ENCODE measurements at places on chromosomes 11 and 22.
A peak's percentile ranks its signal among the peaks of the same experiment; 100 is the strongest.

DNA sequence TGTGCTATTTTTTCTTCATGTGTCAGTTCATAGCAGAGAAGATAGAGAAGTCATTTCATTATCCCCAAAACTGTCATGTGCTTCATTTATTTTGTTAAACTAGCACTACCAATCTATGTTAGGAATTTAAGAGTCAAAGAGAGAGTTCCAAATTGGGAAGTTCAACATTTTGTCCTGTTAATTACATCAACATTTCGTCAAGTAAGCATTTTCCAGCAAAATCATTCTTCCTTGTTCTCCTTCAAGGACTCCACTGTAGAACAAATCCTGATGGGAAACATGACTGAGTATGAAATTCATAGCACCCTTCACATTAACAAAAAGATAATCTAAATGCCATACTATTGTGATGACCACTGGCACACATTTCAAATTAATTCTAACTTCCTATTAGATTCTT lies 59.1 kb downstream of the PACSIN2 start:
- no peak for DNase-seq
- H3K4me1 ChIP-seq: peaks cover 33% of the 10 kb centered on the region
- no peak overlapping the region for H3K4me3 ChIP-seq
- no peaks in the 10 kb centered on the region for H3K27me3 ChIP-seq

- no peaks in the 10 kb centered on the region for H3K27me3 ChIP-seq
- H3K27ac ChIP-seq: no peak overlapping the region
- no peak overlapping the region for H3K4me3 ChIP-seq
- no peak for DNase-seq
- H3K36me3 ChIP-seq: peaks cover 29% of the 10 kb centered on the region
These were observed 15.8 kb upstream of the MOB2 start for GRCh38 chr11:1502168-1502953.

DNA sequence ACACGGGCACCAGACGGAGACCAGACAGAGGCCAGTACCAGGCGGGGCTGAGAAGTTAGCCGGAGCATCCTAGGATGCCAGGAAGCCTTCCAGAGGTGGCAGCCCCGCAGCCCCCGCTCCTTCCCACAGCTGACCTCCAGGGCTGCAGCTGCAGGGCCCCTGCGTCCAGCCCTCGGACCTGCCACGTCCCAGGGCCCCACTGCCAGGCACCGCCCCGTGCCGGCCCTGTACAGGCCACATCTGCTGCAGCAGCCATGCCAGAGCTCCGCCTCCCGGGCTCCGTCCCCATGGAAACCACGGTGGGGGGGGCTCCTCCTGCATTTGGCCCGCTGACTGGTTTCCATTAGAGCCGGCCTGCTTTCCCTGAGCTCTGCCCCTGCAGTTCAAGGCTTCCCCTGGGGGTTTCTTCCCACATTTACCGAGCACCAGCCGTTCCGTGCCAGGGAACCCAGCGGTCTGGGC lies 62.5 kb upstream of the PPARA start:
- H3K36me3 ChIP-seq: peaks cover 2% of the 10 kb centered on the region
- no peak for DNase-seq
- H3K4me3 ChIP-seq: no peak overlapping the region
- no peaks in the 10 kb centered on the region for H3K27me3 ChIP-seq
- peaks cover 13% of the 10 kb centered on the region for H3K4me1 ChIP-seq
- no peak overlapping the region for H3K27ac ChIP-seq

- peak overlapping the region; percentile 54 for H3K4me3 ChIP-seq
- no peak for DNase-seq
- peak overlapping the region; percentile 19 for H3K27ac ChIP-seq
- peaks cover 3% of the 10 kb centered on the region for H3K36me3 ChIP-seq
- H3K4me1 ChIP-seq: peaks cover 58% of the 10 kb centered on the region
These were observed 24.6 kb upstream of the PRR5 start for GRCh38 chr22:44677353-44677840.

DNA sequence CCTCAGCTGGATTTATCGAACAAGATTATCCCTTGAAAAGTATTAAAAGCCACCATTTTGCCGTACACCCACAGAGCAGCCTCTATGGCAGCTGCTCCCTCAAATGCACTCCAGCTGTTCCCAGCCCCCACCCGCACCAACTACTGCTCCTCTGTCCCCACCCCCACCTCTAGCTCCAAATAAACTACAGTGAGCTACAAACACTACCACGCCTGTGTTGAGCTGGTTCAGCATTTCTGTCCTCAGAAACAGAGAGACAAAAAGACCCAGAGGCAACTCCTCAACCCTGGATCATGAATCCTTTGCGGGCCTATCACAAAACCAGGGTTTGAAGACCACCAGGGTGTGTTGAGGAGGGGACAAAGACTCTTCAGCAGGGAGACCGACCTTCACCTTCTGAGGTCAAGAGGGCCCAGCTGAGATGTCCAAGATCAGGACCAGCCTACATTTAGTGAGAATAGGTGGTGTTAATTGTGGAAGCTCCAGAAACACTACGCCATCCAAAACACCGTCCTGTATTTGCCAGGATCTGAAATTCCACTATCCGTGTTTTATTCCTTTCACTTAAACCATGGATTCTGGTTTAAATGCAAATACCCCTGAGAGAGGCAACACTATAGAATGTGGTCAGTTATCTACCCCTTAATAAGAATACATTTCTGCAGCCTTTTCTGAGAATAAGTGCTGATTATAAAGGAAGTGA lies 195.9 kb downstream of the DSCAML1 start:
- no peak overlapping the region for H3K27ac ChIP-seq
- no peaks in the 10 kb centered on the region for H3K36me3 ChIP-seq
- no peak for DNase-seq
- no peak overlapping the region for H3K4me3 ChIP-seq

- H3K27me3 ChIP-seq: no peaks in the 10 kb centered on the region
- no peak overlapping the region for H3K4me3 ChIP-seq
- no peaks in the 10 kb centered on the region for H3K36me3 ChIP-seq
- DNase-seq: no peak
- H3K27ac ChIP-seq: no peak overlapping the region
These were observed 14.3 kb upstream of the ANKK1 start for GRCh38 chr11:113373306-113373705.

GRCh38 chr22:48528221-48528915 lies 1299.3 kb downstream of the BRD1 start:
- no peak overlapping the region for H3K4me3 ChIP-seq
- DNase-seq: no peak
- no peaks in the 10 kb centered on the region for H3K36me3 ChIP-seq
- H3K4me1 ChIP-seq: no peaks in the 10 kb centered on the region
- no peaks in the 10 kb centered on the region for H3K27me3 ChIP-seq

- no peak overlapping the region for H3K27ac ChIP-seq
- no peak overlapping the region for H3K4me3 ChIP-seq
- DNase-seq: no peak
These were observed 42.8 kb upstream of the TCF20 start for GRCh38 chr22:42313204-42313603.

GRCh38 chr11:2844996-2845395 lies 40.6 kb downstream of the CDKN1C start:
- H3K27me3 ChIP-seq: no peaks in the 10 kb centered on the region
- no peaks in the 10 kb centered on the region for H3K36me3 ChIP-seq
- no peak for DNase-seq

DNA sequence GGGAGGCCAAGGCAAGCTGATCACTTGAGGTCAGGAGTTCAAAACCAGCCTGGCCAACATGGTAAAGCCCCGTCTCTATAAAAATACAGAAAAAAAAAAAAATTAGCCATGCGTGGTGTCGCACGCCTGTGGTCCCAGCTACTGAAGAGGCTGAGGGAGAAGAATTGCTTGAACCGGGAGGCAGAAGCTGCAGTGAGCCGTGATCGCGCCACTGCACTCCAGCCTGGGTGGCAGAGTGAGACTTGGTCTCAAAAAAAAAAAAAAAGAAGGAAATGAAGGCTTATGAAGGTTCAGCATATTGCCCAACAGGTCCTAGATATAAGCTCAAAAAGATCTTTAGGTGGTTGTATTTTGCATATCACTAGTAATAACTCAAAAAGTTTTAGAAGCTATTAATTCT lies 10.2 kb downstream of the ATL3 start:
- H3K4me1 ChIP-seq: peaks cover 4% of the 10 kb centered on the region
- no peak overlapping the region for H3K27ac ChIP-seq
- H3K4me3 ChIP-seq: no peak overlapping the region
- no peak for DNase-seq

DNA sequence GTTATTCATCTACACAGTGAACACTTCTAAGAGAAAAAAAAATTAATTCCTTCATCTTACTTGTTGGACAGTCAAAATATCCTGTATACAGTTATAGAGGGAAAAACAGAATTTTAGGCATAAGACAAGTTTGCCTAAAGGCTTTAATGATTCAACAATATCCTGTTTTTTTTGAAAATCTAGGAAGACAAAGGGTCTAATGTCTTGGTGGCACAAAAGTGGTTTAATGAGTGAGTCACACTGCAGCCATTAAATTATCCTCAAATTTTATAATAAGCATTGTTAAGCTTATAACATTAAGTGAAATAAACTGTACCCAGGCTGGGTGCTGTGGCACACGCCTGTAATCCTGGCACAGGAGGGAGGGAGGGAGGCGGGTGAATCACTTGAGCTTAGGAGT lies 72.9 kb downstream of the GAB2 start:
- H3K4me1 ChIP-seq: peaks cover 50% of the 10 kb centered on the region
- no peaks in the 10 kb centered on the region for H3K27me3 ChIP-seq
- H3K36me3 ChIP-seq: peaks cover 38% of the 10 kb centered on the region
- no peak overlapping the region for H3K4me3 ChIP-seq
- no peak for DNase-seq

- H3K36me3 ChIP-seq: no peaks in the 10 kb centered on the region
- H3K27me3 ChIP-seq: peaks cover 12% of the 10 kb centered on the region
- no peak overlapping the region for H3K27ac ChIP-seq
- no peak overlapping the region for H3K4me3 ChIP-seq
These were observed 51.0 kb upstream of the GALNT18 start for GRCh38 chr11:11672789-11673188.

DNA sequence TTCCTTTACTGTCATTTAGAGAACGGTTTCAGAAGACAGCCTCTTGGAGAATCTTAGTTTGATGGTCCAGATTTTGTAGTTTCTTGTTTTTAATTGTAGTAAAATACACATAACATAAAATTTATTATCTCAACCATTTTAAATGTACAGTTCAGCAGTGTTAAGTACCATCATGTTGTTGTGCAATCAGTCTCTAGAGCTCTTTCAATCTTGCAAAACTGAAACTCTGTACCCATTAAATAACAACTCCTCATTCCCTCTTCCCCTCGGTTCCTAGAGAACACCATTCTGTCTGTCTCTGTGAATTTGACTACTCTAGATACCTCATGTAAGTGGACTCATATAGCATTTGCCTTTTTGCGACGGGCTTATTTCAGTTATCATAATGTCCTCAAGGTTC lies 69.8 kb downstream of the GRIK4 start:
- H3K4me3 ChIP-seq: no peak overlapping the region
- no peaks in the 10 kb centered on the region for H3K4me1 ChIP-seq
- H3K27ac ChIP-seq: no peak overlapping the region

- no peaks in the 10 kb centered on the region for H3K36me3 ChIP-seq
- no peak overlapping the region for H3K4me3 ChIP-seq
- peaks cover 3% of the 10 kb centered on the region for H3K27me3 ChIP-seq
- no peaks in the 10 kb centered on the region for H3K4me1 ChIP-seq
These were observed 20.3 kb downstream of the CCDC83 start for GRCh38 chr11:85875505-85875904.

Data from activated naive CD4-positive, alpha-beta T cell treated with anti-CD3 and anti-CD28 coated beads, Interleukin-2, amount 10 ng/mL, durations not matched to agents 7 days and 5 days (primary cell).